Stimulated activated CD4-positive, alpha-beta T cell treated with anti-CD3 and anti-CD28 coated beads, TNF-alpha, amount 100 ng/mL, for 4 hours (primary cell): ENCODE measurements at places on chromosomes 3 and 15.

GRCh38 chr3:140088513-140088912, 153.5 kb downstream of the CLSTN2 start:
- DNase-seq, result no peak

- no peak for DNase-seq
These were observed 106.1 kb downstream of the OXNAD1 start for GRCh38 chr3:16370872-16371740.

DNA sequence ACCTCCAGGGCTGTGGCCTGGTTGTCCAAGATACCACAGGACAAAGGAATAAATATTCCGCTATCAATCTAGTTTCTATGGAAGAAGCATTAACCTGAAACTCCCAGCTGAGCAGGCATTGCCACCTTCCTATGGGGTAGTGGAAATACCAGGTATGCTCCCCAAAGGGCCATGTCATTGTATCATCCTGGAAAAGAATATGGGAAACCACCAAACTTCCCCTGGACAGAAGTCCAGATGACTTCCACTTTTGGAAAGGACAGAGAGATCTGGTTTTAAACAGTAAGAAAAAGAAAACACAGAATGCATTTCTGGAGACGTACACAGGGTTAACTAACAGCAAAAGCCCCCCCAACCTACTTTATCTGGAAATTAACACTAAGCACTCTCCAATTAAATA, 100.2 kb downstream of the RFTN1 start:
- DNase-seq, result no peak

- DNase-seq, result no peak
These were observed 126.8 kb upstream of the ABI3BP start for GRCh38 chr3:101120039-101120438.

DNA sequence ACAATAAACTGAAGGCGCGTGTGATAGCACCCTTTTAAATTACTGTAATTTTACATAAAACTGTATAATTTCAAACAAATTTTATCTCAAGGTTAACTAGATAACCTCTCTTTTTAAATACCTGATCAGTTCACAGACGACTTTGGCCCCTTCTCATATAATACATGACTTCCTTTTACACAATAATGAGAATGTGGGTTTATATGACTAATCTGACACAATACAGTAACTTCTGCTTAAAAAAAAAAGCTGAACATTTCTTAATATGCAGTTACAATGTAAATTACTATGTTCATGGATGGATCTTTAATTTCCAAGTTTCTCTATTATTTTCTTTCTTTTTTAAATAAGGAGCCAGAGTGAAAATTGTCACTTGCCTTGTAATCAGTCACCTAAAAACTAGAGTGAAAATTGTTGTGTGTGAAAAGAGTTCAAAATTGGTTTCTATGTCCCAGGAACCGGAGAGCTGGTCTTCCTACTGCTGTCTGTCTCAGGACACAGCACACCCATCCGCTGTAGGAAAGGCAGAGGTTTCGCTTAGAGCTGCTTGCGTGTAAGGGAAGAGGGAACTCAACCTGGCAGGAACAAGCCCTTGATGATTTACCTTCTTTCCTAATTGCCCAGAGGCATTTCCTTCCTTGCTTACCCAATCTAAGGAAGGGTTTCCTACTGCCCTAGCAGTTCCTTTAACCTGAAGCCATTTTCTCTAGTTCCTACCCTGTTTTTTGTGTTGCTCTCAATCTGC, 33.3 kb downstream of the PLD1 start:
- no peak for DNase-seq

DNA sequence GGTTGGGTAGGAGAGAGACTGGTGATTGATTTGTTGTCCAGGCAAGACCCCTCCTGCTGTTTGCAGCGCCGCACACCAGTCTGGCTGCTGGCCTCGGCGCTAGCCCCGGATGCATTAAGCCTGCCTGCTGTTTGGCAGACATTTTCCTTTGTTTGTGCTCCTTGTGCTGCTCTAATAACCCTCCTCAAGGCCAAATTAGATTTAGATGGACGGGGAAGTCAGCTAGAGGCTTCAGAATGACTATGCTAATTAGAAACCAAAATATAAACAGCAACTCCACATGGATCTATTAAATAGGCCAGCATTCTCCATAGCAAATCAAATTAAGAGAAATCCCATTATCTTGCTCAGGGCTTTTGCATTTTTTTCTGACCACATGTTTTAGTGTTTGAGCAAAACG, 445.2 kb downstream of the SQOR start:
- DNase-seq, result no peak

DNA sequence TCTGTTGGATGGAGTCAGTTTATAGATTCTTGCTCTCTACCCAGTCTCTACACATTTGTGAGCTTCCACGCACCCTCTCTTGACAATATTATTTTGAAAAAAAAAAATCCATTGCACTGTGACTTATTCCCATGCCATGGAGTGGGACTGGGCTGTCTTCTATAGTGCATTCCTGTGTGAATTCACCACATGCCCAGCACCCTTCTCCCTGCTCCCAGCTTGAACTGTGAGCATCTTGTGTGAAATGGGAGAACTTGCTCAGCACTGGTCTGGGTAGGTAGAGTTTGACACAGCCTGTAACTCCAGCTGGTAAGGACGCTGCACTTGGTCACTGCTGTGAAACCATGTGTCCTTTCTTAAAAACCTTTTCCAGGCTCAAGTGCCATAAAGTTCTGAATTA, 91.9 kb downstream of the ARNT2 start:
- DNase-seq, result no peak
